NCI-H1436 (cell line): ENCODE measurements at places on chromosomes 6 and 20.

DNA sequence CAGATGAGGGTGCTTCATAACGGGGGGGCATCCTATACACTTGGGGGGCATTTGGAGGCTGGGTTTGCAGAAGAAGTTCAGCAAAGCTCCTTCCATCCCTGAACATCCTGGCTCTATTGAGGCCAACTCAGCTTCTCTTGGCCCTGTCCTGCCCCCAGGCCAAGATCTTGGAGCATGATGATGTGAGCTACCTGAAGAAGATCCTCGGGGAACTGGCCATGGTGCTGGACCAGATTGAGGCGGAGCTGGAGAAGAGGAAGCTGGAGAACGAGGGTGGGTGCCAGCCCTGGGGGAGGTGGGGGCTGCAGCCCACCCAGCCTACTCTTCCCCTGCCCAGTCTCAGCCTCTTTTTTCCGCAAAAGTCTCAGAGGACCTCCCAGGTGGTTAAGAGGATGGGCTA is 17.2 kb downstream of the GDAP1L1 start:
- DNase-seq: no peak

DNA sequence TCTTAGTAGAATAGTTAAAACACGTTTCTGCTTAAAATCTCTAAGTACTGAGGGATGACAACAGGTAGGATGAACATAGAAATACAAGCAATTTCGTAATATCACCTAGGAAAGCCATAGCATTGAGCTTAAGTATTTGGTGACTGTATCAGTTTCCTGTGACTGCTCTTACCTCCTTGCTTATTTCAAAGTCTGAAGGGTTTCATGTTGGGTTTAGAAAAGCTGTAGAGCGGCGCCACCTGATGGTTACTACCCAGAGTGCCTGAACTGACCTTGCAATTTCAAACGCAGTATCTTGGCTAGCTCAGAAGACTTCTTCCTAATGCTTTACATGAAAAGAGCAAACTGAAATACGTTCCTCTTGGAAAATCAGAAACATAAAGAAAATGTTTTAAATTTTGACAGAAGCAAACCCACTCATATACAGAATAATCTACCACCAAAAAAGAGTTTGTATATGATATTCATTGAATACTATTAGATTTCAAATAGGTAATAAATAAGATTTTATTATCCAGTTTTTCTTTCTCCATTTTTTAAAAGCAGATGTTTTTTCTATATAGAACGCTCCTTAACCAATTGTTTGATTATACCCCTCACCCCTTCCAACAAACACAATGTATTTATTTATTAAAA is 82.3 kb upstream of the RIPOR2 start:
- peak; percentile 41 for DNase-seq

DNA sequence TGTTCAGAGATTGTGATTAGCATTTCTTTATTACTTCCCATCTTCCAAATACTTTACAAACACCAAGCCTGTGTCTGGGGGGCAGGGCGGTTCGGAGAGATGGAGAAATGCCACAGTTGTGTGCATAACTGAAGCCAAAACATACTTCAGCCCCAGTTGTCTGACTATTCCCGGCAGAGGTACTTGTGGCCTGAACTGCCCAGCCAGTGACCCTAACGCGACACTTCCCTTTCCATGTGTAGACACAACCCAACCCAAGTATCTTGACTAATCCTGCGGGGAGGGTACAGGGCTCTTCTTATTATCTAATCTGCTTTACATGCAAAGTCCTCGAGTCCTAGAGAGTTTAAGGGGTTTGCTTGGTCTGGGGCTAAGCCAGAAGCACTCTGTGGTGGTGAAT is 46.2 kb downstream of the ISM1 start:
- DNase-seq: no peak

GRCh38 chr6:137641474-137642077 is 147.4 kb upstream of the OLIG3 start:
- peak; percentile 64 for DNase-seq

DNA sequence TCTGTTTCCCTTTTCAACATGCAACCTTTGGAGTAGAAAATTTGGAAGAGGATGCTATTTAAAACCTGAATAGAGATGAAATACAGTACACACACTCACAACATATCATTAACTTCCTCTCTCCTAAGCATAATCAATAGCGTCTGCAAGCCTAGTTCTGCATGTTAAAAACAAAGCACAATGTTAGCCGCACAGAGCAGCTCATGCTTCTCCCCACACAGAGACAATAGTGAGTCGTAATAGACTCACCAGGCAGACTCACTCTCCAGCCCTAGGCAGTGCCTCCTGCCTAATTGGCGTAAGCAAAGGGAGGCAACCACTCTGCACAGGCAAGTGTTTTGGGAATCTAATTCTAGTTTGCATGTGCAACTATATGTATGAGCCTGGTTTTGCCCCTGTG is 45.8 kb upstream of the ARID1B start:
- peak; percentile 66 for DNase-seq

DNA sequence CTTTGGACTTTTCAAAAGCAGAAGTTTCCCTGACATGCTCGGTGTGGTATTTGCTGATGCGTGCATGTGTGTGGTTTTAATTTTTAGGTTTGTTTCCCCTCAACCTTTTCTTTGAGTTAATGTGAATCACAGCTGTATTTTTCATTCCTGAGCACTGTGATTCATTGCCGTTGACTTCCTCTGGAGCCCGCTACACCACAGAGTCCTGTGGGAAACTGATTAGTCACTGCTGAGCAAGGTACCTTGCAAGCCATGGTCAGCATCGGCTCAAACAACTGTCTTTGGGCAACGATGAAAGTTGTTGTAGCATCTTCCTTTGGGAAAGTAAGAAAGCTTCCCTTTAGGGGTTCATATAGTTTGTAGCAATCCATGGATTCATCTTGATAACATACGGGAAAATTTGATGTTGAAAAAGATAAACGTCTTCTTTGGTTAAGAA is 57.5 kb downstream of the RIN2 start:
- DNase-seq: no peak

GRCh38 chr6:81613606-81614005 is 138.9 kb downstream of the TENT5A start:
- DNase-seq: no peak

DNA sequence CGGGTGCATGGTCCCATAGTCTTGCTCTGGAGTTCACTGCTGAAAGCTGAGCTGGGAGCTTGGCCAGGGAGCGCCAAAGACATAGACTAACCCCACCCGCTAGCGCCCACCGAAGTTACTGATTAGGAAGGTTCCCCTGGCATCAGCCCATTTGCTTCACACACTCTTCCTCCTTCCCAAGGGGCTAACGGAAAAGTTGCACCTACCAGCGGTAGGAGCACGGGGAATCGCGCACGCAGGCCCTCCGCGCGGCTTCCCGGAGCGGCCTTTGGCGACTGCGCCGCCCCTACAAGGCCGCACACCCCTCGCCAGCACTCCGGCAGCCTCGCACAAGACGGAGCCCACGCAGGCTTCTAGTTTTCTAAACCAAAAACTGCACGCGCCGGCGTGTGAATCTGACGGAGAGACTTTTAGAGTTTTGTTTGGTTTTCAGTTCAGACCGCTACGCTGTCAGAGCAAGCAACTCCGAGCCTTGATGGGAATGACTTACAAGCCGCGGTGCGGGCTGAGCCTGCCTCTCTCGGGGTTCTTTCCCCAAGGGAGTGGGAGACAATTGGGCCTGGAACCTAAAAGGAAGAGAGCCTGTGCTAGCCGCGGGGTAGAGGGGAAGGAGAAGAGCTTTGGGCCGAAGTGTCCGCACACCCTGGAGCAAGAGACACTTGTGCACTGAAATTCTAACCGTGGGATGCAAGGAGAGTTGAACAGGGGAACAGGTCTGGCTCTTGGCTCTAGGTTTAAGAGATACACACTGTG is 891 bp upstream of the POU3F2 start:
- DNase-seq: peak; percentile 35

- DNase-seq: no peak
These were observed 11.5 kb upstream of the SRF start for GRCh38 chr6:43159599-43159998.

DNA sequence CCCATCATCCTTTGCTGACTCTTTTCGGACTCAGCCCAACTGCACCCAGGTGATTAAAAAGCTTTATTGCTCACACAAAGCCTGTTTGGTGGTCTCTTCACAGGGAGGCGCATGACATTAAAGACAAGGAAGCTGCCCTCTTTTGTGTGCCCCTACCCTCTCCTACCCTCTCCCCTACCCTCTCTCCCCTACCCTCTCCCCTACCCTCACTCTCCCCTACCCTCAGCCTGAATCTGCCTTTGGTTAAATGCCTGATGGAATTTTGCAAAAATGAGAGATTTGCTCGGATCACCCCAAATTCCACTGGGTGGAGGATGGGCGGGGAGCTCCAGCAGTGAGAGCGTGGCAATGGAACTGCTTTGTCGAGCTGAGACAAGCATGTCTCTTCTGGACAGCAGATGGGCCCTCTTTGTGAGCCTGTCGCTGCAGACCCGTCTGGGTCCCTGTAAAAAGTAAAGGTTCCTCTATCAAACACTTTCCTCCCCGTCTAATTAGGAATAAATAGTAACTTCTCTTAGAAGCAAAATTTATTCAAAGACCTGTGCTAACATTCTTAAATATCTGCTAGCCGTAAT is 76.4 kb upstream of the MLN start:
- no peak for DNase-seq

DNA sequence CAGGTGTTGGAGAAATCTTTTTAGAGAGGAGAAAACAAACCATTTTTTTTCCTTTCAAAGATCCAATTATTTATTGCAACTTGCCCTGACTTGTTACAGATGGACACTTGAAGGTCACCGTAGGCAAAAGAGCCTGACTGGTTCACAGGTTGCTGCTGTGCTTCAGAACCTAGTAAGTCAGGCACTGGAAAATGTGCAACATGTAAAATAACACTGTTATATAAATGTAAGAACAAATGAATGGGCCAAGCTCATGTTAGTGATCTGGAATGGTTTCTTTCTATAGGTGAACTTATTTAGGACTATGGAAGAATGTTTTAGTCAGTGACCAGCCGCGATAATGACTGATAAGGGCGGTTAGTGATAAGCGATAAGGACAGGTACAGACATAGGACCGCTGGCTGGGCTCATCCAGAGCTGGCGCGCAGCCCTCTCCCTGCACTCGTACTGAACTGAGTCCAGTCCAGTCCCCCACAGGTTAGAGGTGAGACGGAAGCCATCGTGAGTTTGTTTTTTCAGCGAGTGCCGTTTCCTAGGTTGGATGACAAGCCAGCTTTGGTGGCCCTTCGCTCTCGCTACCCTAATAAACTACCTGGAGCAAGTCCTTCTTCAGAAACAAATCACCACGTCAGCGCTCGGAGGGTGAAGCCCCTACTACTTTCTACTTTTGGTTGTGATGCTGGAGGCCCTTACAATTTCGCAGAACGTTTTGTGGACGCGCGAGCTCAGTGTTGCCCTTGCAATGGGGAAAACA is 94.4 kb upstream of the PRDM1 start:
- DNase-seq: peak; percentile 36

DNA sequence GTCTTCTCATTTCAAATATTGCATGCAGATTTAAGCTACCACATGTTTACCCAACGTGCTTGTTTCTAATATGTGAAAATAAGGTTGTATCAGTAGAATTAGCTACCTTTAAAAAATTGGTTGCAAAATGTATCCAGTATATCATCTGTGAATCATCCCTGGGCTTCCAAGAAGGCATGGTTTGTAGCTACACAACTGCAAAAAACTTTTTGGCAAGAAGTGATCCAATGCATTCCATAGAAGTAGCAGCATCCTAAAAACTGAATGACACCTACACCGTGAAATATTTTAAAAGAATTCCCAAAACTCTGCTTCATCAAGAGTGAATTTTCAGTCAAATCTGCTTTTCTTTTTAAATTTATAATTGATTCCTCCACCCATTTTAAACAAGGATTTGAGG is 89.1 kb downstream of the AIG1 start:
- no peak for DNase-seq

- no peak for DNase-seq
These were observed 354.1 kb downstream of the RFPL4B start for GRCh38 chr6:112701201-112701600.

DNA sequence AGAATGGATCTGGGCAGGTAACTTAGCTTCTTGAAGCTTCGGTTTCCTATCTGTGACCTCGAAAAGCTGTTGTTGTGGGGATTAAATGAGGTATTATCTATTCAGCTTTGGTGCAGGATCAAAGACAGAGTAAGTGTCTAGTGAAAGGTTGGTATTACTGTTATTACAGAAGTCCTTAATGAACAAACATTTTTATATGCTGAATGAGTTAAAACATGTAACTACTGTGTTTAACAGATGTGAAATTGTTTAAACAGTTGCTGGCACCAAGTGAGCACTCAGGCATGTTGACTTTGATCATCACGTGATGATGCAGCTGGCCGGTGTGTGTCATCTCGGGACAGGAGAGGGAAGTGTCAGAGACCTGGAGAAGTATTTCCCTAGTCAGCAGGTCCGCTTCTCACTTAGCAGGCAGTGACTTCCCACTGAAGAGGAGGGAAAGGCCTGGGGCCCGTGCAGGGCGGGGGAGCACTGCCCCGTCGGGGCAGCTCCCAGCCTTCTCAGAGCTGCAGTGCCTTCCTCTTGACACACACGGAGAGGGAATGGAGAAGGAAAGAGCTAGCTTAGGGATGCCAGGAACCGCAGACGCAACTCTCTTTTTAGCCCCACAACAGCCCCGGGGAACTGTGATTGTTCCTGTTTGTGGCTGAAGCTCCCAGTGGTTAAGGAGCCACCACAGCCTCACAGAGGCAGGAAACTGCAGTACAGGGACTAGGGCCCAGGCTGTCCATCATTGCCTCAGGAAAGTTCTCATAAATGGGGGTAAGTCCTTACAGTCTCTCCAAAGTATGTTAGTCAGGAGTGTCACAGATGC is 18.0 kb downstream of the TUBB2A start:
- peak; percentile 32 for DNase-seq

DNA sequence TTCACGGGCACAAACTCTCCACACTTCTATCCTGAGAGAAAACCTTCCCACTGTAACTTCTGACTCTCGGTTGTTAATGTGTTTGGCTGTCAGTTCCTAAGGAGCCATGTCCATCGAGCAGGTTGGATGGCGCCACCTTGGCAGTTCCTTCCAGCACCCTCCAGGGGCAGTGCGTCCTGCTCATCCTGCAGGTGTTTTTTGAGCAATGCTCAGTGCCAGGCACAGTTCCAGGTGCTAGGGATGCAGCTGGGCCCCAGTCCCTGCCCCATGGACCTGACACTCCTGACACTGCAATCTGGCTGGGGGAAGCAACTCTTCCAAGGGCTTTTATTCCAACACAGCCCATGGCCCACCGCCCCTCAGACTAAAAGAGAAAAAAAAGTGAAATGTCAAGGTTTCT is 376.4 kb downstream of the PREX1 start:
- DNase-seq: no peak

DNA sequence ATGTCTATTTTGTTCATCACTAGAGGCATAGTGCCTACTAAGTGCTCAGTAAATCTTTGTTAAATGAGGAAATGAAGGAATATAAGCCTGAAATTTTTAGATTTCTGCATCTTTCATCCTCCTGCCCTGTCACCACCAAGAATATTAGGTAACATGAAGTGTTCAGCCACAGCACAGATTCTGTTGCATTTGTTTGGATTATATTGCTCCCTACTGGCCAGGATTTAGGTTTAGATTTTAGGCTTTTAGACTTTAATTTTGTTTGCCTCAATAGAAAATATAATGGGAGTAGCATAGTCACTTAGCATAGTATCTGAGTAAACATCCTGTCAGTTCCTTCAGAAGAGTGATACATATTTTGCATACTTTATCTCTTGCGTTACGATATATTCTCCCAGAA is 14.2 kb downstream of the FARS2 start:
- DNase-seq: no peak

- peak; percentile 20 for DNase-seq
These were observed 977.7 kb upstream of the SLC35B3 start for GRCh38 chr6:9412951-9413559.
